Fibroblast of skin of right quadriceps (primary cell): ENCODE measurements at places on chromosomes 5 and 9.

DNA sequence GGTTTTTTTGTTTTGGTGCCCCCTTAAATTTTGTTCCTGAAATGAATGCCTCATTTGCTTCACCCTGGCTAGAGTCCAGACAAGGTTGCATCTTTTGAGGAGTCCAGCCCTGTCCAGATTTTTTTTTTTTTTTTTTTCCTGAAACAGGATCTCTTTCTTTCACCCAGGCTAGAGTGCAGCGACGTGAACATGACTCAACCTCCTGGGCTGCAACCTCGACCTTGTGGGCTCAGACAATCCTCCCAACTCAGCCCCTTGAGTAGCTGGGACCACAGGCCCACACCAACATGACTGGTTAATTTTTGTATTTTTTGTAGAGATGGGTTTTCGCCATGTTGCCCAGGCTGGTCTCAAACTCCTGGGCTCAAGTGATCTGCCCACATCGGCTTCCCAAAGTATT, 469.0 kb upstream of the BRINP1 start:
- no peak for DNase-seq

GRCh38 chr5:95163079-95163478, 121.8 kb downstream of the MCTP1 start:
- no peak for DNase-seq

DNA sequence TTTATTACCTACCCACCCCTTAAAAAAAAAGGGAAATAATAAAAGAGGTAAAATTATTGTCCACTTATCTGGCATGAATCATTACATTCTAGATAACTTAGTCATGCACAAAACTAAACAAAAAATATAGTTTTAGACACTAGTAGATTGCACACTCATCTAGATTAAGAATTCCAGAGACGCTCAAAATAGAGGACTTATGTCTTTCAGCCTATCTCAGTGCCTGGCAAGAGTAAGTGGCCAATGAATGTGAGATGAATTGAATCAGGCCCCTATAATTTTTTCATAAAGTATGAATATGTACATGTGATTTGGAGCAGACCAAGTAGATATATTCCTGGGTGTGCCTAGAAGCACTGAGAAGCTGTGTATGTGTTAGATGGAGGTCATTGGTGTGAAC, 2.0 kb upstream of the RXFP3 start:
- DNase-seq, result peak; percentile 42

DNA sequence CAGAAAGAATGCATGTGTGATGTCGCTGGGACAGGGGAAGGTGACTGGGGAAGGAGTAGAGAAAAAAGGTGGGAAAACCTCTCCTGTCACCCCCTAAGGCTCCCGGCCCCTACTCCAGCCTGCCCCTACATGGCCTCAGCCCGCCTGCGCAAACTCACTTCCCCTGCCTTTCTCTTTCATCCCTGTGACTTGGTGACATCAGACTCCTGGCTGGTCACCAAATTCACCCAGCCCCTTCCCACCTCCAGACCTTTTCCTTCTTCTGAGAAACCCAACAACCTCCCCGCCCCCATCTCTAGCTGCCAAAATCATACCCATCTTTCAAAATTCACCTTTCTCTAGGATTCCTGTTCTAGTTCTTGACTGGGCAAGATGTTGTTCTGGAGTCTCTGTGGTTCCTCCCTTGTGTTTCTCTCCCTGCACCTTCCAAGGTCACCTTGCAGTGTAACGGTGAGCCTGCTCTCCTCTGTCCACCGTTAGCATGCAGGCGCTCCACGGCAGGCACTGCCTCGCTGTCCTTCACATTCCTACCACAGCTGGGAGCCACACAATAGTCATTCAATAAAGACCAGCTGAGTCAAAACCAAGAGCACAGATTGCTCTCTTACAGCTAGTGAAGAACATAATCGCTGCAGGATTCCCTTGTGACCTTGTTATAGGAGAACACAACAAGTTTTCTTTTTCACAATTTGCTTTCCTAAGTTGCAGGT, 134.5 kb downstream of the FANCC start:
- DNase-seq, result peak; percentile 20

DNA sequence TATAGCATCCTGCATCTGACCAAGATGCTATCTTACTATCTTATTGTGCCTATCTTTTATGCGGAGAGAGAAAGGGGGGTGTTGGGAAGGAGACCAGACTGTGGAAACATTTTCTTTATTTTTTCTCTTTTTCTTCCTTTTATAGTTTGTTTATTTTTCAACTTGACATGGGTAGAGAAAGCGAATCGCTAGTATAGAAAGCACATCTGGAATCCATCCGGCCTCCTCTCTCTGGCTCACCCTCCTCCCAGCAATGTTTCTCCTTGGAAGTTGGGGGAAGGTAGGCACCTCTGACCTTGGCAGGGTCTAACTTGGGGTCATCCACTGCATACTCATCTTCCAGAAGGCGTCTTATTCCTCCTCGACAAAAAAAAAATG, 3.9 kb downstream of the S1PR3 start:
- DNase-seq, result no peak

GRCh38 chr5:81750308-81751008, 439 bp downstream of the SSBP2 start:
- DNase-seq, result no peak

GRCh38 chr5:81631621-81632020, 119.3 kb downstream of the SSBP2 start:
- no peak for DNase-seq

- DNase-seq, result peak; percentile 76
Measured at GRCh38 chr5:17190242-17190778, 27.1 kb upstream of the BASP1 start.

DNA sequence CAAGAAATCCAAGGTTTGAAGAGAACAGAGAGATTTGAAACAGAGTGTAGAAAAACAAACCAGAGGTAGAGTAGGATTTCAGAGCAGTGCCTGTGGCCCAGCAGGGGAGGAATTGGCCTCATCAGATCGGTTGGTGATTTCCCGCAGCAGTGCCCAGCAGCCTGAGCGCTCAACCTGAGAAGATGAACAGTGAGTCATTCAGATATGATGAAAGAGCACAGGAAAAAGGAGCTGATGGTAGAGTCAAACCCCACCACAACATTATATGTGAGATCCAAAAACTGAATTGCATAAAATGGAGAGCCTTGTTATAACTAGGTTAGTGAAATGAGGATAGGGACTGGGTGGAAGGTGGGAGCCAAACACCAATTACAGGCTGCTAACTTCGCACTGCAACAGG, 248.9 kb downstream of the PIK3R1 start:
- peak; percentile 51 for DNase-seq

DNA sequence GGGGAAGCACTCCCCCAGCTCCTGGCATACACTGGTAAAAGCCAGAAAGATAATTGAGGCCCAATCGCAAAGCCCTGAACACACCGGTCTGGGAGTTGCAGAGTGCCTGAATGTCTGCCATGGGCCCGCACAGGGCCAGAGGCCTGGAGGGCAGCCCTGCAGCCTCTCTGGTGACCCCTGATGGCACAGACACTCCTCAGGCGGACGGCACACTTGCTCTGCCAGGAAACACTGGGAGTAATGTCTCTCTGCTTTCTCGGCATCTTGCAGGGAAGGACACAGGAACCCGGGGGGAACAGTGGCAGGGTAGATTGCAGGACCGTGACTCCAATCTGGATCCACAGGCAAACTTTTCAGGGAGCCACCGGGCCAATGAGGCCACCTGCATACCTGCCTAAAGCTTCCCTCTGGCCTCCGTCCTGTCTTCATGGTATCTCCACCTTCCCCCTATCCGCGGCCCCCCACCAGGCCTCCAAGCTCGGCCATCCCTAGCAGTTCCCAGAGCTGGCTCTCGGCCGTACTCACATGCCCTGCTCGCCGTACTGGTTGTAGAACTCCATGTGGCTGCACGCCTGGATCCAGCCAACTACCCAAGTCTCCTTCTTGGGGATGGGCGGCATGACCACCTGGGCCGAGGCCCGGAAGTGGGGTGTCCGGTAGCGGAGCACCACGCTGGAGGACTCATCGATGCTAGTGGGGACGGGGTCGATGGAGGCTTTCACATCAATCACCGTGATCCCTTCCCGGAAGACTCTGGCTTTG, 797 bp downstream of the FAM78A start:
- DNase-seq, result no peak

DNA sequence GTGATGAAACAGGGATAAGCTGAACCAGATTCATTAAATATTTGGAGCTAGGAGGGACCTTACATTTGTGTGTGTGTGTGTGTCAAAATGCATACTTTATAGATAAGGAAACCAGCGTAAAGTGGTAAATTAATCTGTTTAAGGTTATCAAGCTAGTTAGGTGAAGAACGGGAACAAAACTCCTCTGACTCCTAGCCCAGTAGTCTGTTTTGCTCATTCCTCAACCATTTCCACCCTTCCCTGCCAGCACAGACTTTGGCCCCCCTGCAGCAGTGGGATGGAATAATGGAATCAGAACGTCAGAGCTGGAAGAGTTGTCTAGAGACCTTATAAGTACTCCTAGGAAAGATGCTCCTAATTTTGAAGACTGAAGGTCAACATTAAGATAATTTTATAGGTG, 6.5 kb downstream of the AGXT2 start:
- no peak for DNase-seq

DNA sequence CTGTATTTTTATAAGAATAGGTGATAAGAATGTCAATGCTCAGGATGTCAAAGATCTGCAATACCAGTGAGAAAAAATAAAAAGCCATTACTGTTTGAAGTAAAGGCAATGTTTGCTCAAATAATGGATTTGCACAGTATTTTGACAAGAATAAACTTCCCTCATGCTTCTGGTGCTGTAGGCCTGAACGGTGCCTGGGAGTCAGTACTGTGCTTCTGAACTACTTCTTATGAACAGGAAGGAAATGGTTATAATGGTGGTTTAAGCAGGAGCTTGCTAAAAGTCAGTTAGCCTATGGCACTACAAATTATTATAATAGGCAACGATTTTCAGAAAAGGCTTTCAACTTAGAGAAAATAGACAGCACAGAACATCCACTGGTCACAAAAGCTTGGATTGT, 548.3 kb upstream of the CDH18 start:
- no peak for DNase-seq

GRCh38 chr5:169732841-169733240, 95.8 kb downstream of the DOCK2 start:
- no peak for DNase-seq

DNA sequence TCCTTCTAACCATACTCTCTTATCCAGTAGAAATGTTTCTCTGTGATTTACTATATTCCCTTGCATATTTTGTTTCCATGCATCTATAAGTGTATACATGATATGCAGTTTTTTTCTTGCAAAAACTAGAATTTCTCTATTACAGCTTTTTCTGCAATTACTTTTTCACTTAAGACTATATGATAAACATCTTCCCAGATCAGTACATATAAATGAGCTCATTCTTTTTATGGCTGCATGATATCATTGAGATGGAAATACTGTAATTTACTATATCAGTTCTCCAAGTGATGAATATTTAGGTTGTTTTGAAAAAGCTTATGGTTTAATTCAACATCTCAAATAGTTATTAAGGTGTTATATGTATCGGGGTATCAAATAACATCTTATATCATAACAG, 18.1 kb upstream of the ZNF608 start:
- DNase-seq, result no peak

DNA sequence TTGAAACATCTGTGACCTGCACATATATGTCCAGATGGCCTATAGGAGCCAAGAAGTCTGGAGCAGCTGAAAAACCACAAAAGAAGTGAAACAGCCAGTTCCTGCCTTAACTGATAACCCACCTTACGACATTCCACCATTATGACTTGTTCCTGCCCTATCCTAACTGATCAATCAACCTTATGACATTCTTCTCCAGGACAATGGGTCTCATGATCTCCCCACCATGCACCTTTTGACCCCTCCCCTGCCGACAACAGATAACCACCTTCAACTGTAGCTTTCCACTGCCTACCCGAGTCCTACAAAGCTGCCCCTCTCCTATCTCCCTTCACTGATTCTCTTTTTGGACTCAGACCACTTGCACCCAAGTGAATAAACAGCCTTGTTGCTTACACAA, 233.8 kb downstream of the CCDC171 start:
- no peak for DNase-seq

- no peak for DNase-seq
Measured at GRCh38 chr9:92359394-92359995, 33.7 kb downstream of the CENPP start.

- DNase-seq, result no peak
Measured at GRCh38 chr5:98736753-98737152, 36.7 kb upstream of the RGMB start.

DNA sequence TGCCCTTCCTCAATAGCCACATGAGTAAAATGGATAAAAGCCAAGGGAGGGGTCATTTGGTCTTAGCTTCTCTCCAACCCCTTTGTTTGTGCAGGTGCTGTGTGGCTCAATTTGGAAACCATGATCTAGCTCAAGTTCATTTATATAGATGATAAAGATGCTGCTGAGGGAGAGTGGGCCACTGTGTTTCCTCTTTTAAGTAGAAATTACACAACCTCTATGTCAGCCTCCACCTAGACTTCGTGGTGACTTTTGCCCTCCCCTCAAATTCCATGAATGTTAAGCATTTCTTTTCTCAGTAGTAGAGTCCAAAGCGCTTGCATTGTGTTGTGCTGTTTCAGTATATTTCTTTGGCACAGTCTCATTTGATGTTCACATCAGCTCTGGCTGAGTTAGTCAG, 241.4 kb downstream of the ARHGAP26 start:
- peak; percentile 84 for DNase-seq

DNA sequence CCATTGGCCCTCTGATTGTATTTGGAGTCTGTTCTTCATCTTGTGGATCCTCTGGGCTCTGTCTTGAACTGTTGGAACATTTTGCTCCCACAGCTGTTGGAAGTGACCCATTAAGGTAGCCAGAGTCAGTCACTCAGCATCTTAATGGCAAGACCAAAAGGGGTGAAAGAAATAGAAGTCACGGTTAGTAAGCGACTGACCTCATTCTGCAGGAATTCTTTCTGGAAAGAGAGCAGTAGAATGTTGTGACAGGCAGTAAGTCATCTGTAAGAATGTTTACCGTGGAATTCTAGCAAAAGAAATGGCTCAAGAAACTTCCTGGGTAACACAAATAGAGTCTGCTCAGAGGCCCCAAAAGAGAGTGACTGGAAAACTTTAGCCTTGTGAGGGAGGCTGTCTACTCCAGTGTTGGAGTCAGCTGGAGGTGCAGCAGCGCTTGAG, 28.6 kb upstream of the TNC start:
- DNase-seq, result peak; percentile 96

DNA sequence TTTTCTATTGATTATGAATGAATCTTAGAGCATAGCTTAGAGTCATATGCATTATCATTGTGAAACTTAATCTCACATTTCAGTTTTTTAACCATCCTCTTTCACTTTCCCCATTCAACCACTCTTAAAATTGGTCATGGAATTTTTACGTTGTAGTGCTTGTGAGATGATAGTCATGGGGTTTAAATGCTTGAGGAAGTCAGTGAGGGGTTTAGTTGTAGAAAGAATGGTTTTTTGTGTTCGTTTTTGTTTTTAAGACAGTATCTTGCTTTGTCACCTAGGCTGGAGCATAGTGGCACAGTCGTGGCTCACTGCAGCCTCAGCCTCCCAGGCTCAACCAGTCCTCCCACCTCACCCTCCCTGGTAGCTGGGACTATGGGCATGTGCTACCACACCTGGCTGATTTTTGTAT, 19.6 kb downstream of the UGCG start:
- DNase-seq, result no peak

DNA sequence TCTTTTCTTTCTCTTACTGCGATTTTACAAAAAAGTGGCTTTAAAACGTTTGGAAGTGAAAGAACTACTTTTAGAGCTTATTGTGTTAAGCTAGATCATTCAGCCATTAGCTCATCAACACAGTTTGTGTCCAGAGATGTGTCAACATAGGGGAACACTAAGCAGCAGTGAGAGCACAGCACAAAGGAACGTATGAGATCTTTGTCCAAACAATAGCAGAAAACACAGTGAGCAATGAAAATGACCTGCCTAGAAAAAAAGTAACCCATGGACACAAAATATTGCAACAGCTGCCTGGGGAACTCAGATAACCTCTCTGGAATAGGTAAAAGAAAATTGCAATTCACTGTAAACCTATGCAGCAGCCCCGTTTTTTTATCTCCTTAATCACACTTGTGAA, 372.5 kb downstream of the ARHGEF28 start:
- DNase-seq, result no peak
